ENCODE measurements at places on chromosomes 13 and 19. TPM values are rescaled to one million over a fixed set of nuclear protein-coding genes. Genes with fewer than 3 reads are reported as not detected.

The LRRC4B gene
- total RNA-seq, result 1.4 TPM

The SLC5A5 gene
- not detected for total RNA-seq

- H3K4me3 ChIP-seq, result no peak overlapping the region
- no peak overlapping the region for H3K27ac ChIP-seq
- H3K4me1 ChIP-seq, result peaks cover 4% of the 10 kb centered on the region
- no peak for DNase-seq
- H3K36me3 ChIP-seq, result no peaks in the 10 kb centered on the region
These were observed 77.9 kb upstream of the KCTD15 start for GRCh38 chr19:33718651-33719254.

- H3K4me3 ChIP-seq, result no peak overlapping the region
- peaks cover 4% of the 10 kb centered on the region for H3K4me1 ChIP-seq
- H3K27ac ChIP-seq, result no peak overlapping the region
- no peaks in the 10 kb centered on the region for H3K27me3 ChIP-seq
These were observed 22.5 kb upstream of the ZNF845 start for GRCh38 chr19:53311044-53311443.

DNA sequence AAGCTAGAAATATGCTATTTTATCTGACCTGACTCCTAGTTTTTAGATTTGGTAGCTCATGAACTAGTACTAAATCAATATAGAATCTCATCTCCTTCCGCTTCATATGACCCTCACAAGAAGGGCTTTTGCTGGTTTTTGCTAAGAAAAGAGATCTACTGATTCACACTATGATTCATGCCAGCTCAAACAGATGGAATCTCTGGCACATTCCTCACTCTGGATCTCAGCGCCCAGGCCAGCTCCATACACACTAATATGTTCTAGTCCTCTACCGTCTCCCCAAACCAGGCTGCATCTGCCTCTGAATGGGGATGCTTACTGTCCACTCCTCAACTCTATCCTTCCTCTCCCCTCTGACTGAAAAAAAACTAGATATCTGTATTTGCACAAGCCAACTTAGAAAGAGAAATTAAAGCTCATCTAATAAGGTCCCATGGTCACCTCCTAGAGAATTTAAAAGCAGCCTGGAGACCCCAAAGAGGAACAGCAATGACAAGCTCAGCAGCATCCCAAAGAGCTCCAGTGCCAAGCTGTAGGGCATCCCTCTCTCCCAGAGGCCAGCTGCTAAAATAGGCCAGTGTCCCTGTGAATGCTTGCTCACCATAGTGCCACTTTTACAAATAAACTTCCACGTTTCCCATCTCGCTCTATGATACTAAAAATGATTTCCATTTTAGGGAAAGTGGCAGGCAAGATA is 74.9 kb downstream of the LHFPL6 start:
- H3K4me1 ChIP-seq, result peaks cover 5% of the 10 kb centered on the region
- H3K36me3 ChIP-seq, result no peaks in the 10 kb centered on the region
- H3K27ac ChIP-seq, result no peak overlapping the region
- DNase-seq, result no peak
- H3K4me3 ChIP-seq, result no peak overlapping the region

The SHD gene
- total RNA-seq, result not detected

GRCh38 chr19:1062387-1063029 is 4.5 kb upstream of the ARHGAP45 start:
- H3K36me3 ChIP-seq, result no peaks in the 10 kb centered on the region
- H3K4me3 ChIP-seq, result no peak overlapping the region
- DNase-seq, result no peak
- H3K27ac ChIP-seq, result no peak overlapping the region
- H3K27me3 ChIP-seq, result peaks cover 10% of the 10 kb centered on the region
- H3K4me1 ChIP-seq, result no peaks in the 10 kb centered on the region

DNA sequence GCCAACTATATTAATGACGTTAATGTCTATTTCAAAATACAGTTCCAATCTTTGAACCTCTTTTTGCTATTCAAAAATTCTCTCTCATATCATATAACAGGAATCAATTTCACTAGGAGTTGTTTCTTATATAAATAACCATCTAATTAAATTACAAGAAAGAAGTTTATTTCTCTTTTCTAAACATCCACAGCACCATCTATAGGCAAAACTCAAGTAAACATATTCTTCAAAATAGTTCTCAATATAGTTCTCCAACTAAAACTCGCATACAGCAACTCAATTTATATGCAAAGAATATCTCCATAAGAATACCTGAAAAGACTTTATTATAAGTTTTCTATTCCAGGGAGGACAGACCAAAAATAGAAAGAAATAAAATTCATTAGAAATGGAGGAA is 65.6 kb downstream of the RBM26 start:
- no peaks in the 10 kb centered on the region for H3K36me3 ChIP-seq
- no peaks in the 10 kb centered on the region for H3K27me3 ChIP-seq
- no peak for DNase-seq
- H3K27ac ChIP-seq, result no peak overlapping the region

The ZNF665 gene
- 8.8 TPM for total RNA-seq

The S1PR2 gene
- 25.9 TPM for total RNA-seq

DNA sequence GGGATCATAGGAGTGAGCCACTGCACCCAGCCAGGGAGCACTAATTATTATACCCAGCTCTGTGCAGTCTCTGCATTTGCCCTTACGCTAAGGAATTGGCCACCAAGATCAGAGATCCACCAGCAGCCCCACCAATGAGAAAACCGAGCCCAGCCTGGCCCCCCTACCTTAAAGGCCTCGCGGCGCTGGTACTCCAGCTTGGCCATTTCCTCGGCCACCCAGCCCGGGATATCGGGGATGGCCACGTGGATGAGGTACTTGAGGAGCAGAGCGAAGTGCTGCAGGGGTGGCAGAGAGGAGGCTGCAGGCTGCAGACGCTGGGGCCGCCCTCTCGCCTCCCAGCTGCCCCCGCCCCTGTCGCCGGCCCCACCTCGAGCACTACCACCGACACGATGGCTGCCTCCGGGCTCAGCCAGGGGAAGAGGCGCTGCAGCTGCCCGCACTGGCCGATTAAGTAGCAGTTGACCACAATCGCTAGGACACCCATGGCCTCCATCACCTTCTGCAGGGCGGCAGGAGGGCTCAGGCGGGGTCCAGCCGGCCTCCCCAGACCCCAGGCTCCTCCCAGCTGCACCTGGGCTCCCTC is 7.5 kb downstream of the ANO8 start:
- H3K27ac ChIP-seq, result no peak overlapping the region
- H3K4me3 ChIP-seq, result no peak overlapping the region
- DNase-seq, result no peak
- peaks cover 4% of the 10 kb centered on the region for H3K4me1 ChIP-seq

The KLF1 gene
- not detected for total RNA-seq

GRCh38 chr19:39936020-39936419 is 1.6 kb upstream of the FCGBP start:
- no peaks in the 10 kb centered on the region for H3K4me1 ChIP-seq
- no peak for DNase-seq
- H3K27ac ChIP-seq, result no peak overlapping the region
- no peaks in the 10 kb centered on the region for H3K36me3 ChIP-seq

- no peak for DNase-seq
- H3K36me3 ChIP-seq, result no peaks in the 10 kb centered on the region
These were observed 5.3 kb downstream of the RASIP1 start for GRCh38 chr19:48735031-48735615.

- DNase-seq, result no peak
- no peak overlapping the region for H3K27ac ChIP-seq
- no peaks in the 10 kb centered on the region for H3K36me3 ChIP-seq
- no peak overlapping the region for H3K4me3 ChIP-seq
These were observed 10.0 kb downstream of the C3 start for GRCh38 chr19:6710273-6711077.

DNA sequence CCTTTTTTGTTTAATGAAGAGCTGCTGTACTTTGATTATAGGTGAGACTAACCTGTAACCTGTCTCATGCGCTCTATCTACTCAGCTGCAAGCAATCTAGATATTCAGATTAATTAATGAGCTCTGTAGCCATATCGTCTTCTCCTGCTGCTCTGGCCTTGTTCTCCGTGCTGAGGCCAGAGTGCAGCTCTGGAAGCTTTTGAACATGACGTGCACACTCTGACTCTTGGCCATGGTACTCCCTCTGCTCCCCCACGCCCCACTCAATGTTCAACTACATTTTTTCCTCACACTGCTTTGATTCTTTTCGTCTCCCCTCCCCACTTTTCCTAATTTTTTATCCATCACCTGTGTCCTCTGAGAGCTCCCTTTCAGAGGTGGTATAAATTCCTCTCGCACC is 751.8 kb downstream of the FGF9 start:
- H3K36me3 ChIP-seq, result no peaks in the 10 kb centered on the region
- H3K4me1 ChIP-seq, result no peaks in the 10 kb centered on the region
- H3K27me3 ChIP-seq, result no peaks in the 10 kb centered on the region

The TYROBP gene
- total RNA-seq, result 39.9 TPM

- no peak overlapping the region for H3K4me3 ChIP-seq
- peaks cover 8% of the 10 kb centered on the region for H3K4me1 ChIP-seq
- H3K36me3 ChIP-seq, result no peaks in the 10 kb centered on the region
- peak; percentile 6 for DNase-seq
- no peaks in the 10 kb centered on the region for H3K27me3 ChIP-seq
- no peak overlapping the region for H3K27ac ChIP-seq
These were observed 35.9 kb downstream of the RAB20 start for GRCh38 chr13:110525328-110526319.

The DKKL1 gene
- not detected for total RNA-seq

DNA sequence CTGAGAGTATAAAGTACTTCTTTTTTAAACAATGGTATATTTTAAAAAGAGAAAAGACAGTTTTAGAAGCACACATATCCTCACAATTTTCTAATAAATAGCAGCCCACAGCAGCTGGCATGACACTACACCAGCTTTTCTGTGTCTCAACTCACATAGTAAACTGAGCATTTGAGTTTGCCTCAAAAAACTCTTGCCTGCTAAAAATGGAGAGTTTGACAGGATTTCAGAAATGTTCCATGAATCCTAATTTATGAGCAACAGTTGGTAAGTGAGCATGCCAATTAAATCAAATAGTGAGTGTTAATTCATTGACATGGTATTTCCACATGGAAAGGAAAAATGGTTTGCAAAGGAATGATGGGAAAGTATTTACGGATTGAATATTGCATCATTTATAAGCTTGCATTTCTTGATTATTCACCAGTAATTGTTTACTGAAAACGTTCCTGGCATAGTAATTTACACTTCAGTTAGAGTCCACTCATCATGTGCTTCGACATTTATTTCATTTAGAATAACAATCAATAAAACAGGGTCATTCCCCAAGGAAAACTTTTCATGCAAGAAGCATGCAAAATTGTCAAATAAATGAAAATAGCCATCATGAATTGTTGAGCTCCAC is 323.0 kb downstream of the EFNB2 start:
- H3K27ac ChIP-seq, result no peak overlapping the region
- H3K27me3 ChIP-seq, result no peaks in the 10 kb centered on the region
- no peak for DNase-seq
- H3K4me1 ChIP-seq, result no peaks in the 10 kb centered on the region

The ABHD8 gene
- total RNA-seq, result 24.0 TPM

DNA sequence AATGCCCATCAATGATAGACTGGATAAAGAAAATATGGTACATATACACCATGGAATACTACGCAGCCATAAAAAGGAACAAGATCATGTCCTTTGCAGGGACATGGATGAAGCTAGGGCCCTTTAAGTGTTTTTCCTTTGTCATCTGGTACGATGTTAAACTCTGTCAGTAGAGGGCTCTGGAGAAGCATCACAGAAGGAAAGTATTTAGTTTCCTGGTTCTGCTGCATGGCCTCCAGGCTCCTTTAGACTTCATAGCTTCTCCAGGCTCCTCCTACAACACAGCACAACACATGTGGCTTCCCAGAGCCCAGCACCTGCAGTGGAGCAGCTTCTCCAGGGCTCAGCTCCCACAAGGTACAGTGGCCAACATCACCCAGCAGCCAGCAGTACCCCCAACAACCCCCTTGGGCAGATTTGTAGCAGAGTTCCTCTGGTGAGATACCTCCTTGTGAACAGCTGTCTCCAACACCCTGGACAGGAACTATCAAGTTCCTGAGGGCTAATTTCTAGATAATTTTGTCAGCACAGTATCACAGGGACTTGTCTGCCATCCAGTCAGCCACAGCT is 63.4 kb downstream of the KCTD12 start:
- no peak overlapping the region for H3K4me3 ChIP-seq
- no peak for DNase-seq
- H3K27ac ChIP-seq, result no peak overlapping the region
- no peaks in the 10 kb centered on the region for H3K4me1 ChIP-seq
- H3K27me3 ChIP-seq, result no peaks in the 10 kb centered on the region

- H3K27ac ChIP-seq, result no peak overlapping the region
- H3K4me1 ChIP-seq, result no peaks in the 10 kb centered on the region
- no peaks in the 10 kb centered on the region for H3K36me3 ChIP-seq
- no peak overlapping the region for H3K4me3 ChIP-seq
These were observed 44.7 kb downstream of the THSD1 start for GRCh38 chr13:52361225-52361624.

The CD177 gene
- total RNA-seq, result not detected

- peaks cover 10% of the 10 kb centered on the region for H3K4me1 ChIP-seq
- H3K36me3 ChIP-seq, result no peaks in the 10 kb centered on the region
- no peak for DNase-seq
- H3K4me3 ChIP-seq, result no peak overlapping the region
These were observed 15.3 kb downstream of the GATAD2A start for GRCh38 chr19:19420570-19421298.

The ERCC1 gene
- total RNA-seq, result 73.8 TPM

The PPP1R13L gene
- total RNA-seq, result 16.7 TPM

- H3K4me1 ChIP-seq, result peaks cover 16% of the 10 kb centered on the region
- no peak overlapping the region for H3K4me3 ChIP-seq
- H3K27me3 ChIP-seq, result no peaks in the 10 kb centered on the region
- no peaks in the 10 kb centered on the region for H3K36me3 ChIP-seq
- DNase-seq, result no peak
These were observed 14.7 kb downstream of the GADD45B start for GRCh38 chr19:2490659-2491058.

The PIN1 gene
- 61.0 TPM for total RNA-seq

The OSCAR gene
- 1.7 TPM for total RNA-seq

- H3K27me3 ChIP-seq, result no peaks in the 10 kb centered on the region
- DNase-seq, result no peak
- no peaks in the 10 kb centered on the region for H3K36me3 ChIP-seq
- H3K4me3 ChIP-seq, result no peak overlapping the region
- H3K27ac ChIP-seq, result no peak overlapping the region
These were observed 986.5 kb downstream of the PCDH17 start for GRCh38 chr13:58617880-58618665.

The RFPL4A gene
- total RNA-seq, result not detected

GRCh38 chr13:107035778-107036177 is 467.8 kb upstream of the ARGLU1 start:
- no peak for DNase-seq
- H3K4me1 ChIP-seq, result no peaks in the 10 kb centered on the region
- H3K27ac ChIP-seq, result no peak overlapping the region
- no peaks in the 10 kb centered on the region for H3K27me3 ChIP-seq
- no peaks in the 10 kb centered on the region for H3K36me3 ChIP-seq
- no peak overlapping the region for H3K4me3 ChIP-seq

GRCh38 chr13:104984296-104984818 is 1551.1 kb downstream of the EFNB2 start:
- no peak overlapping the region for H3K27ac ChIP-seq
- no peaks in the 10 kb centered on the region for H3K36me3 ChIP-seq

The OLFM2 gene
- total RNA-seq, result 13.3 TPM

- H3K36me3 ChIP-seq, result no peaks in the 10 kb centered on the region
- DNase-seq, result no peak
- no peak overlapping the region for H3K4me3 ChIP-seq
- no peak overlapping the region for H3K27ac ChIP-seq
These were observed 122.3 kb downstream of the ATP8A2 start for GRCh38 chr13:25493931-25494640.

The IZUMO2 gene
- not detected for total RNA-seq

Measured in ovary (tissue), 10 donors.